GM04504 (cell line): ENCODE measurements at places on chromosomes 16 and 17.

- no peak for DNase-seq
Measured at GRCh38 chr17:18344021-18344420, 19.3 kb downstream of the SHMT1 start.

GRCh38 chr16:30121741-30122571 lies 1.1 kb downstream of the MAPK3 start:
- no peak for DNase-seq

DNA sequence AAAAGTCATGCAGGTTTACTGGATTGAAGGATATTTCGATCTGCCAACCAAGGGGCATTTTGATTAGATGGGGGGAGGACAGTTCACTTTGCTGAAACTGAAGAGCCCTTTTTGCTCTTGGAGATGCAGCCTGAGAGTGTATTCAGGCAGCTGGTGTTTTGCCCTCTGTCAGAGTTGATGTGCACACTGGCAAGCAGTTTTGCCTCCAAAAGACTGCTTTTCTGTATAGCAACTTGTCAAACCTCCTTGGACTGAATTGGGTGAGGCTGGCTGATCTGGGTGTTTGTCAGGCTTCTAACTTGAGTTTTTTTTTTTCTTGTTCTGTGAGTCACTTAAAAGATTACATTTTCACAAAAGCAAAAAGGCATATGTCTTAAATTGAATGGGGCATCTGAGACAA lies 22.6 kb upstream of the ANKFN1 start:
- DNase-seq: no peak

DNA sequence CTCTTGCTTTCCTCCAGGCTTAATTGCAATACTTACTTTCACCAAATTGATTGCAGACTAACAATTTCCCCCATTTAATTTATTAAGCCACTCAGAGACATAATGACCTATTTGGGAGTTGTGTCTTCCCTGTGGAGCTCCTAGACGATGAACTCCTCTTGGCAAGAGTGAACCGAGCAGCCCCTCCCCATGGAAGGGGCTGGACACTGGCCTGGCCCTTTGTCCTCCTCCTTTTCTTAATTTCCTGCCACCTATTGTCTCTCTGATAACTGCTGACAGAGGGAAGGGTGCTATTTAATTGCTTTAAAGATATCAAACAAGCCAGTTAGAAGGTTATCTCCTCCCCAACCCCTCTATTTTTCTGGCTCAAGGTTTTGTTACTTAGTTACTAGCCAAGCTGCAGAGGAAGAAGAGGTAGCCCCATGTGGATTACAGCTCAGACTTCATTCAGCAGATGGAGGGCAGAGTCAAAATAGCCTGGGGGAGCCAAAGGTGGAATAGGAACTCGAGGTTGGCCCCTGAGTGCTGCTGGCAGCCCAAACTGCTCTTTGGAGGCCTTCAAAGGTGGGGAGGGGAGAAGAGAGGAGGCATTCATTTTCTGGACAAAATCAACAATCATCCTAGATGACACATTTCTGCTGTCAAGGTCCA lies 3.7 kb upstream of the SSTR2 start:
- no peak for DNase-seq

GRCh38 chr16:1817276-1817589 lies 9.4 kb downstream of the HAGH start:
- DNase-seq: no peak

DNA sequence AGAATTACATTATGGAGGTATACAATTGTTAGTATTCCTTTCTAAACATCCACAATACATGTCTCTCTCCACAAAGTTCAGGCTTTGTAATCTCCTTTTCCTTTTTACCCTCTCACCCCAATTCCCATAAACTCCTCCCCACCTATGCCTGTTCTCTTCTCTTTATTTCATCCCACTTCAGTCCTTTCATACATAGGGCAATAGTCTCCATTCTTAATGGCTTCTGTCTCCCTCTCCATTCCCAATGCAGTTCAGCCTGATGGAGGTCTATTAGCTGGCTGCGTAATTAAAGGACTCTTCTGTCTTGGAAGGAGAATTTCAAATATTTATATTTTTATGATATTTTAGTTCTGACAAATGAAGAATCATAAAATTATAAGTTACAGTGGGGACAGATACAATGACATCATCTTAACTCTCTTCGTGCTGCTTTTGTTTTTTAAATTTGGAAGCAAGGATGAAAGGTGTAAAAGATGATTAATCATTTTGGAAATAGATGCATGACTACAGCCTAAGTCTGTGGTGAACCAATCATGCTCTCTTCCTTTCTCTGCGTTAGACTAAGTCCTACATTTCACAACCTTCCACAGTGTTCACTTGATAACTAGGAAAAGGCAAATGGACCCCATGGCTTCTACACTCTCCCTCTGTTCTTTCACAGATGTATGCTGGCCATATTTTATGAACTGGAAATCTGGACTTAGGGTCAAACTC lies 11.2 kb upstream of the FAM20A start:
- no peak for DNase-seq

- DNase-seq: peak; percentile 41
Measured at GRCh38 chr16:4019371-4019791, 96.9 kb downstream of the ADCY9 start.

DNA sequence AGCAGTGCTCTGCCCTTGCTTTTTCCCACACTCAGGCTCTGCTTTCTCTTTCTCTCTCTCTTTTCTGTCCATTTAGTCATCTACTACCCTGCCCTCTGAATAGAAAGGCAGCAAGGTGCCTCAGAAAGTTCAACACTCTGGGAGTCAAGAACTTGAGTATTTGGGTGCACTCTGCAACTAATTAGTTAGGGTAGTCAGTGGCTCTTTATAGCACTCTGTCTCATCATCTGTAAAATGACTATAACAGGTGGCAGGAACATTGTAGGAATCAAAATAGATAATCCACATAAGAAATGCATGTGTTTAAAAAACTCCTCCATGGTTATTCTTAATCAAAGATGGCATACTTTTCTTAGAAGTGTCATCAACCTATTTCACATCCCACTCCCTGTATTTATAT lies 7.2 kb downstream of the OR2C1 start:
- no peak for DNase-seq

DNA sequence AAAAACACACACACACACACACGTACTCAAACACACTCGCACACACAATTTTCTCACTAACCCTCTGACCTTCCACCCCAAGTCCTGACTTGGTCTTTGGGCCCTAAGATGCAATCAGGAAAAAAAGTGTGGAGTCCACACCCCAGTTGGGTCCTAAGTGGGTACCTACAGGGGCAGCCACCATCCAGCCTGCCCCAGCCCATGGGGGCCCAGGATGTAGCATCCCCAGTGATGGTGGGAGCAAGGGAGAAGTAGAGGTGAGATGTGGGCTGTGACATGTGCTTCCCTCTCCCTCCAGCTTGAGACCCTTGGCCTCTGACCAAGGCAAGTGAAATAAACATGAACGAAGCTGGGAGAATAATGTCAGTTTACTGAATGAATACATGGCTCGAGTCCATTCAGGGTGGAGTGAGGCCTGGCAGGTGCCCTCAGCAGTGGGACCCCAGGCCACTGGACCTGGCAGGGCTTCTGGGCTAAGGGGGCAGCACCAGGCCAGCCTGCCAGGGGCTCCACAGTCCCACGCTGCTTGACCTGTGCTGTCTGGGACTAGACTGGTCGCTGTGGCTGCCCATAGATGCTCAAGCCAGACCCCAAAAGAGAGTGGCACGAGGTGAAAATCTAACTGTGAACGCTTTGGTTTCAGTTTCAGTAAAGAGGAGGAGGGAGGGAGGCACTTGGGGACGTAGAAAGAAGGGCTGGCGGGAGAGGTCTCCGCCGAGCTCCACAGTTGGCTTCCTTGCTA lies 73.7 kb downstream of the MRC2 start:
- no peak for DNase-seq
